ENCODE measurements at places on chromosomes 1 and 21. TPM values are rescaled to one million over a fixed set of nuclear protein-coding genes. Genes with fewer than 3 reads are reported as not detected.

DNA sequence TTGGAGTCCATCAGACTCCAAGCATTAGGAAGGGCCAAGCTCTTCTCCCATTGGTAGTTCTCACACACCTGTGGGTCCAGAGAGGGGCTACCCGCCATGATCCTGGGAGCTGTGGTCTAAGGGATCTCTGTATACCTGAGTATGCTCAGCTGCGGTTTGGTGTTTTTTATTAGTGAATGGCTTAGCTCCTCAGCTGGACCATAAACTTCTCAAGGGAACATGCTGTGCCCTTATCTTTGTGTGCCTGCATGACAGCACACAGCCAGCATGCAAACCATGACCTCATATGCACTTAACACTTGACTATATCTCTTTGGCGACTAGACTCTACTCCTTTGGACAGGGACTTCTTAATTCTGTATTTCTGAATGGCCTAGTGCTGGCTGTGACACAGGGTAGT lies 94.5 kb downstream of the CD58 start:
- no peak for DNase-seq

FCRL2 gene
- not detected for total RNA-seq

DNA sequence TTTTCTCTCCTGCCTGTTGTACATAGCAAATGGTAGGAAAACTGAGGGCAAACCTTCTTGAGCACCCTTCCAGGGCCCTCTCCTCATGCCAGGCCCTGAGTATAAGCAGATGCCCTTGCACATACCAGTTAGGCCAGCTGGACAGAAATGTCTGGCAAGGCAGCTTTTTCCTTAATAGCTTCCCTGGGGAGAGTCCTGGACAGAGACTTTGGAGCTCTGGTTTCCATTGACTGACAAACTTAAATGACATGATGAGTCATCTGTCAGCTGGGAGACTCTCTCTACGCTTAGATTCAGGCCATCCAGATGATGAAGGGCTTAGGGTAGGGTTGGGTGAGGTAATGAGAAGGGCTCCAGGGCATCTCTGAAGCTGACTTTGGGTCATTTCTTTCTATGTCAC lies 317.5 kb downstream of the ASTN1 start:
- no peak for DNase-seq

GRCh38 chr1:93744299-93744988 lies 62.8 kb upstream of the BCAR3 start:
- DNase-seq, result no peak

DNA sequence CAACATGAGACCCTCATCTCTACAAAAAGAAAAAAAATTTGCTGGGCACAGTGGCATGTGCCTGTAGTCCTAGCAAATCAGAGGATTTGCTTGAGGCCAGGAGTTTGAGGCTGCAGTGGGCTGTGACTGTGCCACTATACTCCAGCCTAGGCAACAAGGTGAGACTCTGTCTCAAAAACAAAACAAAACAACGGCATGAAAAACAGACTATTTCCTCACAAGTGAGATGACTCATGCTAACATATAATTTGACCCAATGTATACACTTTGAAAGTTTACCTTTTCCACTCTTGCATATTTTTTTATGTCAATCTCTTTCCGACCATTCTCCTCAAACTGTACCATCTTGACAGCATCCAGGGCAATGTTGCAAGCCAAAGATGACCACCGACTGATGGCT lies 17.5 kb downstream of the CCT3 start:
- DNase-seq, result no peak

SLC35E2B gene
- total RNA-seq, result 46.3 TPM

GRCh38 chr1:246760422-246761347 lies 36.5 kb downstream of the SCCPDH start:
- no peak for DNase-seq

GRCh38 chr1:153439273-153439672 lies 21.2 kb downstream of the S100A7 start:
- DNase-seq, result no peak

DNA sequence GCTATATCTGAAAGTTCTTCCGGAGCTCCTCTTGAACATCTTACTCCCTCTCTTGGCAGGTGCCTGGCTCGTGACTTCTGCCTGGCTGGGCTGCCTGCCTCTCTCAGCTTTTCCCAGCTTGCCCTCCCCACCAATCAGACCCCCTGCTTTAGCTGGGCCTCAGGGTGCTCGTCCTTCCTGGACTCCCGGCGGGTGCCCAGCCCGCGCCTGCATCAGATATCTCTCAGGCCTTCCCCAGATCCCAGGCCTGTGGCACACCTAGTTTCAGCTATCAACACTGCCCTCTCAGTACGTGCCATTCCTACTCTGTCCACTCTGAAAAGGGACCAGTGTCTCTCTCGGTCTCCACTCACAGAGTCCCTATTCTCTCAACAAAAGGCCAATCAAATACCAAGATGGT lies 96.5 kb upstream of the CLDN14 start:
- DNase-seq, result no peak

DNA sequence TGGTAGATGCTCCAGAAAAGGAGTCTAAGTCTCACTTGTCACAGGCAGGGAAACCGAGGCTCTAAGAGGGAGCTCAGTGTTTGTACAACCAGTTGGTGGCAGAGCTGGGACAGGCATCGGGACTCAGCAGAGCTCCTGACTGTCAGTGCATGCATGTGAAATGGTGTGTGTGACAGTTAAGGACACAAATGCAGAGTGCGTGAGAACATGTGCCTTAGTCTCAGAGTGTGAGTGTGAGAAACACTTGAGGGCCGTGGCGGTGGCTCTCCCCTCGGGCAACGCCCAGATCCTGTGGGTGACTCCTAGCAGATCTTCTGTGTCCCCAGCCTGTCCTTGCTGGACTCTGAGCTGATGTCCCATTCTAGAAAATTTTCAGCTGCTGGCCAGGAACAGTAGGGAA lies 362.6 kb downstream of the MATN1 start:
- DNase-seq, result peak; percentile 31

GRCh38 chr1:184492536-184492935 lies 105.7 kb downstream of the C1orf21 start:
- no peak for DNase-seq

GRCh38 chr1:162992945-162993344 lies 76.2 kb upstream of the RGS4 start:
- no peak for DNase-seq

- DNase-seq, result no peak
These were observed 238.0 kb downstream of the TM2D1 start for GRCh38 chr1:61486783-61487536.

DNA sequence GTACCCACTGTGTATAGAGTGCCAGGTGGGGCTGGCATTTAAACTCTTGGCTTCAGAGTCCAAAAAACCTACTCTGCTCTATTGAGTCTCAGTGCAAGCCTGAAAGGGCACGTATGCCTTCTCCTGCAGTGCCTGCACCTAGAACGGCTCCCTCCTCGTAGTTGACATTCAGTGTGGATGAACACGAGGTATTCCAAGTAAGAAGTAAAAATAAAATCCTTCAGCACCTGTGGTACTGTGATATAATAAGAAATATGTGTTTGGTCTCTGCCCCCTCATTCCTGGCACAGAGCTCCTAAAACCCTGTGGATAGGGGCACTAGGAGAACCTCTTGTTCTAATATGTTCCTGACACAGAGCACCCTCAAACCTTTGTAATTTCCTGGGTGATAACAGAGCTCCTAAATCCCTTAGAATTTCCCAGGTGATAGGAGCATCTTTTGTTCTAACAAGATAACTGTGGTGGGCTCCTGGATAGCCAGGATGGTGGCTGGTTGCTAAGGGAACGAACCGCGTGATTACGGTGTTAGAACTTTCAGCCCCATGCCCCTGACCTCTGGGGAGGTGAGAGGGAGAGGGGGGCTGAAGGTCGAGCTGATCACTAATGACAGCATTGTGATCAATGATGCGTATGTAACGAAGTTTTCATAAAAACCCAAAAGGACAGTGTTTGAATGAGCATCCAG lies 16.8 kb downstream of the UCK2 start:
- DNase-seq, result no peak

- peak; percentile 99 for DNase-seq
These were observed 4.9 kb downstream of the RNF223 start for GRCh38 chr1:1069056-1069710.

KCNH1 gene
- 0.38 TPM for total RNA-seq

- DNase-seq, result no peak
These were observed 148.7 kb upstream of the PRMT6 start for GRCh38 chr1:106907795-106908194.

GRCh38 chr1:192629612-192630011 lies 6.3 kb upstream of the RGS13 start:
- DNase-seq, result no peak

GRCh38 chr1:87598429-87598828 lies 269.7 kb downstream of the LMO4 start:
- DNase-seq, result peak; percentile 25

DNA sequence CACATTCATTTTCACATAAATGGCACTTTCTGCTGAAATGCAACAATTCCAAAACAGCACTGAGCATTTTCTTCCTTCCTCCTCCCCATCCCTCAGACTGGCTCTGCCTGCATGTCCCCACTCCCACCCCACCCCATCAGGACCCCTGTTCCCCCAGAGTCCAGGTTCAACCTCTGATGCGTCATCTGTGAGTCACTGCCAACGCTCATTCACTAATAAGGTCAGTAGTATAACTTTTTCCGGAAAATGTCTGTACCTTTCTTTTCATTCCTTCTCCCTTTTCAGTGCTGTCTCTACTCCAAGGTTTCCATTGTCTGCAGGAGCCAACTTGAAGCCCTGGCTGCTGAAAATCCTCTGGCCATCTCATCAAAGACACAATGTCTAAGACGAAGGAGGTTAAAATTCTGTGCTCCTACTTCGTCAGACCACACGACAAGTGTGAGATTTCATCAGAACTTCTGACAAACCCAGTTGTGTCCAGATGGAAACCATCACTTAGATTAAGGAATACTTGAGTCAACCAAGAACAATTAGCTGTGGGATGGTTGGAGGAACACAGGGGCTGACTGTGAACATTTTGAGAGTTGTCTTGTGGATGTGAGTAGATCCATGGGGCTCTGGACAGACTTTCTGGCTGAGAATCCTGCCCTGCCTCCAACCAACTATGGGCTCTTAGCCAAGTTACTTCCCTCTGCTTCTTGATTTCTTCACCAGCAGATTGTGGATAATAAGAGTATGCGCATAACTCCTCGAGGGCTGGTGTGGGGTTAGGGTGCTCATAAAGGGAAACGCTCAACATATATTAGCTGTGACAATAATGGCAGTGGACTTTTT lies 35.6 kb upstream of the UTS2 start:
- no peak for DNase-seq

GRCh38 chr1:45895406-45895805 lies 92.0 kb downstream of the MAST2 start:
- DNase-seq, result no peak

KRTAP10-11 gene
- total RNA-seq, result not detected

ACTN2 gene
- total RNA-seq, result 4.1 TPM

OR2G6 gene
- not detected for total RNA-seq

GRCh38 chr1:184214128-184214527 lies 162.6 kb downstream of the TSEN15 start:
- no peak for DNase-seq

DNA sequence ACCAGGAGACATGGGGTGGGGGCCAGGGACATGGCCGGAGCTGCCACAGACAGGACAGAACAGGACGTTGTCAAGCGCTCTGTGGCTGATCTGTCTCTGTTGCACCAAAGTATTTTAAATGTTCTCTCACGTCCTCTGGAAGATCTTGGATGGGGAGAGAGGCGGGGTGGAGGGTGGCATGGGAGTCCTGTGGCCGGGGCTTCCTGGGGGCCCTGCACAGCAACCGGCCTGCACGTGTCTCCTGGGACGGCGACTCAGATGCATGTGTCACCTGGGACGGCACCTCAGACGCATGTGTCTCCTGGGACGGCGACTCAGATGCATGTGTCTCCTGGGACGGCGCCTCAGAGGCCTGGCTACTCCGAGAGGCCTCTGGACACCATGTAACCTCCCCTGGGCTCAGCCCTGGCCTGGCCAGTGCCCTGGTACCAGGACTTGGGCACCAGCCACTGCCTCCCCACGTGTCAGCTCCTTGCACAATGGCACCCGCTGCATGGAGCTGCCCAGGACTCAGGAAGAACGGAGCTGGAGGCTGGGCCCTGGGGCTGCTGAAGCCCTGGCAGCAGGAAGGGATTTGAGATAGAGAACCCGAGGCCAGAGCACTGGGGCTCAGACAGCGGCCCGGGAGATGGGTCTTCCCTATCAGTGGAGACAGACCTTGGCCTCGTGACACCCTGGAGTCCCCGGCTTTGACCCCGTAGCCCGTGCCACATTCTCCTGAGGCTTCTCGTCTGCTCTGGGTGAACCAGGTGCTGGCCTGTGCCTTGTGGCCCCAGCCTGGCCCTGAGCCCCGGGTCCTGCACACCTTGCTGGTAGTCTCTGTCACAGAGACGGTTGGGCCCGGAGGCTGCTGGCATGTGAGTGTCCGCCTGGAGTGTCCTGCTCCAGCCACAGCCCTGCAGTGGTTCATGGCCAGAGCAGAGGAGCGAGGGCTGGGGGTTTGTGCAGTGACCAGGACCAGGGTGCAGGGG lies 14.7 kb upstream of the SLC19A1 start:
- no peak for DNase-seq

DNA sequence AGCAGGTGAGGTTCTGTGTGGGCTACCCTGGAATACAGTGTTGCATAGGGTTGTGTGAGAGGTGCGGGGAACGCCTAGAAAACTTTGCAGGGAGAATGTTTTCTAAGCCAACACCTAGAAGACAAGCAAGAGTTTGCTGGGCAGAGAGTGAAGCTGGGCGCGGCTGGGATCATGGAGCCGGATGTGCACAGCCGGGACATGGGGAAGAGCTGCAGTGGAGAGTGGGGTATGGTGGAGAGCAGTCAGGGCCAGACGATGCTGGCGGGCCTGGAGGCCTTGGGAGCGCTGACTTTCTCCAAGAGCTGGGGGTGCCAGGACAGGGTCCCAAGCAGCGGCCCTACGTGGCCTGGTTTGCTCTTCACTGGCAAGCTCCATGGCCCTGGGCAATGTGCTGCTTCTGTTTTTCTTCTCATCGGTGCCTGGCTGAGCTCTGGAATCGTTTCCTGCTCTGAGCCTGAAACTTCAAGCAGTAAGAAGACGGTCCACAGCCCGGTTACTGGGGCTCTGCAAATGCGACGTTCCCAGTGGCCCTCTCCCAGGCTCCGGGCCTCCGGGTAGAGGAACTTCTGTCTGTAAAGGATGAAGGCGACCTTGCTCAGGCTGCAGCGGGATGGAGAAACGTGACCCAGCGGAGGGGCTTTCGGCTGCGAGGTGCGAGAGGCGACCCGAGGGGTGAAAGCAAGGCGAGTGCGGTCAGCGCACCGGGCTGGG lies 51.9 kb upstream of the CD34 start:
- no peak for DNase-seq

GRCh38 chr1:232048481-232048880 lies 421.9 kb downstream of the DISC1 start:
- DNase-seq, result no peak

Measured in H1 (cell line).